Activated effector memory CD4-positive, alpha-beta T cell treated with Interleukin-2 at 50 U/mL for 16 hours (primary cell): ENCODE measurements at places on chromosomes 1 and 21.

DNA sequence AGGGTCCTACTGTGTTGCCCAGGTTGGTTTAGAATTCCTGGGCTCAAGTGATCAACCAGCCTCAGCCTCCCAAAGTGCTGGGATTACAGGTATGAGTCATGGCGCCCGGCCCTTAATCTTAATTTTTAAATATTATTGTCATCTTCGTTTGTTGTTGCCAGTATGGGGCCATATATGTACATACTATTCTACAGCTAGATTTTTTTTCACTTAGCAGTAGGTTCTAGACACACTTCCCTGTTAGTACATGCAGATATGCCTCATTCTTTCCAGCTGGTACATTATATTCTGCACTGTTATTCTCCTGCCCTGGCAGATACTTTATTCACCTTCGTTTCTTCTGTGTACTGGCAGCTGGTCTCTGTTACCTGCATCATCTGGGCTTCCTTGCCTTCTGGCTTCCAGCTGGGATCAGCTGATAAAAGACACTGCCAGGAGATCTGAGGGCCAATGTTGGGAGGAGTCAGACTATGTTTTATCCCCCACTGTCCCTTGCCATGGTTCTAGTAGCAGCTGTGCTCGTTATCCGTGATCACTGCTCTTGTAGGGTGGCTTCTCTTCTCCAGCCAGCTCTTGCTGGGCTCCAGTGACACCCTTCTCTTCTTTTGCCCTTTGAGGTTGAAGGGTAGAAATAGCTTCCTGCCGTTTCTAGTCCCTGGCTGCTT lies 24.7 kb downstream of the ST3GAL3 start:
- DNase-seq, result no peak

DNA sequence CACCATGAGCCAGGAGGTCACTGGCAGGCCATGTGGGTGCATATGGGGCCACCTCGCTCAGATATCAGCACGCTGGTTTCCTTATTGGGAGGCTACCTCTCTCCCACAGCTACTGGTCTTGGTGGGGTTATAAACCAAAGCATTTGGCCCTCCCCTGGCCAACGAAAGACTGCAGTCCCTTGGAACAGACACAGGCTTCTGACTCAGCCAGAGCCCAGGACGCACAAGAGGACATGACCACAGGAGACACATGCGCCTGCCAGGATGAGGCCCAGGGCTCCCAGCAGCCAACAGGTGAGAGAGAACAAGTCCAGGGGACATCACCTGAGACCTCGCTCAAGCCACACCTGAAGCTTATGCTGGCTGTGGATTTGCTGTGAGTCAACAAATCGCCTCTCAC lies 13.8 kb downstream of the NPHP4 start:
- no peak for DNase-seq

DNA sequence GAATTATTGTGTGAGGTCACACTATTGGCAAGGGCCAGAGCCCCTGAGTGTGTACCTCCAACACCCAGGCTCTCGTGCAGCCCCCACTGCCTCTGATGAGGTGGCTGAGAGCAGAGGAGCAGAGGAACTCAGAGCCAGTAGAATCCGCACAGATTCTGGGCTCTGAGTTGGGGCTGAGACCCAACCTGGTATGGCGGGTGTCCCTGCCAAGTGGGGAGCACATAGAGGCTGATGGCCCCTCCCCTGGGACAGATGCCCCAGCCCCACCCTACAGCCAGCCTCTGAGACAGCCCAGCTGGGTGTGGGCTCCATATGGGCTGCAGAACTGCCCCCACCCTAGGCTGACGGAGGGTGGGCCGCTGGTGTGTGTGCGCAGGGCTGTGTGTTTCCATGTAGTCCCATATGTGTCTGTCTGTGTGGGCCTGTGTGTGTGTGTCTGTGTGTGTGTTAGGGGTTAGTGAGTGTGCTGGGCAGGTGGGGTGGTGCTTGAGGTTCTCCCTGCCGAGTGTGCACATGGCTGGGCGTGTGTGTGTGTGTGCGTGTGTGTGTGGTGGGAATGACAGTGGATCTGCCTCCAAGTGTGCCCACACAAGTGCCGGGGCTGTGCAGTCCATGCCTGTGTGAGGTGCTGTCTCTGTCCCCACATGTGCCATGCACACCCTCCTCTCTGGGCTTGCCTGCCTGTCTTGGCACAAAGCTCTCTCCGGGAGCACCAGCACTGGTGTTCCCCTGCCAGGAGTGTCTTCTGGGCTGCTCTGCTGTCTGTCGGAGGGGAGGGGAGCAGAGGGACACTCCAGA lies 24.4 kb downstream of the FOXO6 start:
- no peak for DNase-seq

DNA sequence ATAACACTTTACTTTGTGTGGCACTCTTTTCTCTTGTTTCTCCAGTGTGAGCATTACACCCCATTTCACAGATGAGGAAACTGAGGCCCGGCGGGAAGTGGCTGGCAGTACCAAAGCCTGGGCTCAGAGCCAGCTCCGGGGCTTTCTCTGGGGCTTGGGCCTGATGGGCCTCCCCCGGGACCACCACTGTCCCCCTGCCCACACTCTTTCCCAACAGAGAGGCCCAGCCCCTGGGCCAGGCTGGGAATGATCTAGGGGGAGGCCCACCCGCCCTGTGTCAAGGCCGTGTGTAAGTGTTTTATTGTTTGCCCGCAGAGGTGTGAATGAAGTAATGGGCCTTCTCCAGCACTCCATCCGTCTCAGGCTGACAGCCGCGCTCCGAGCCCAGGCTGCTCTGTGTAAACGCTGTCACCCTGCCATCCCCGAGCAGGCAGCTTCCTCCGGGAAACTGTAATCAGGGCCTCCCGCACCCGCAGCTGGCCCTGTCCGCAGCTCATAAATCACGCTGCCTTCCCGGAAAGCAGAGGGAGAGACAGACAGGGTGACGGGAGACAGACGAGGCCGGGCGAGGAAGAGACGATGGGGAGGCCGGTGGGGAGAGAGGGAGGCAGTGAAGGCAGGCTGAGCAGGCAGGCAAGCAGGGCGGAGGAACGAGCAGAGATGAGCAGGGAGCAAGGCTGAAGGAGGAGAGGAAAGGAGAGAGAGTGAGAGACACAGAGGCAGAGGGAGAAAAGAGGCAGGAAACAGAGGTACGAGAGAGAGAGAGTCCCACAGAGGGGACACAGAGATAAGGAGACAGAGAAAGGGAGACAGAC lies 109.7 kb upstream of the ZBTB40 start:
- DNase-seq, result no peak

DNA sequence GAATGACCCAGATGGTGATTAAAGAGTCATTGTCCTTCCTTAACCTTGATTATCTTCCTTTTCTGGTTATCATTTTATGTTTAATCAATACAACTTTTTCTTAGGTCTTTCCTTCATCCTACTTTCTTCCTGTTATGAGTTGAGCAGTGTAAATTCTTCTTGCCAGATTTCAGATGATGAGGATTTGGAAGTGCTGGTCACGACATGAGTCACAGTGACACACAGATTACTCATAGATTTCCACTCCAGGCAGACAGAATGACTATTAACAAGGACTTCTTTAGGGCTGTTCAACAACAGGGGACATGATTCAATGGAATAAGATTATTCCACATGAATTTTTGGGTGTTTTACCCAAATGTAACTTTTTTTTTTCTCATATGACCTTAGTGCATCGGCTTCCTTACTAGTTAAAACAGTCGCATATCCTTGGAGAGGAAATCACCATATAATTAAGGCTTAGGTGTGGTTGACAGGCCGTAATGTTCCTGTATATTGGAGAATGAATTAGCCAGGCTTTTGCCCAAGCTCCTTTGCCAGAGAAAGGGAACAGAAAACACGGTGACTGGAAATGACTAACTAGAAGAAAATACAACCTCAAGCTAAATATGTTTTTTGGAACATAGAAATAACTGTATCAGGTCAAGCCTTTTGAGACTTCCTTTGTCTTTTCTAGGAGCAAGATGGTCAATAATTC lies 44.2 kb downstream of the PRRX1 start:
- no peak for DNase-seq

DNA sequence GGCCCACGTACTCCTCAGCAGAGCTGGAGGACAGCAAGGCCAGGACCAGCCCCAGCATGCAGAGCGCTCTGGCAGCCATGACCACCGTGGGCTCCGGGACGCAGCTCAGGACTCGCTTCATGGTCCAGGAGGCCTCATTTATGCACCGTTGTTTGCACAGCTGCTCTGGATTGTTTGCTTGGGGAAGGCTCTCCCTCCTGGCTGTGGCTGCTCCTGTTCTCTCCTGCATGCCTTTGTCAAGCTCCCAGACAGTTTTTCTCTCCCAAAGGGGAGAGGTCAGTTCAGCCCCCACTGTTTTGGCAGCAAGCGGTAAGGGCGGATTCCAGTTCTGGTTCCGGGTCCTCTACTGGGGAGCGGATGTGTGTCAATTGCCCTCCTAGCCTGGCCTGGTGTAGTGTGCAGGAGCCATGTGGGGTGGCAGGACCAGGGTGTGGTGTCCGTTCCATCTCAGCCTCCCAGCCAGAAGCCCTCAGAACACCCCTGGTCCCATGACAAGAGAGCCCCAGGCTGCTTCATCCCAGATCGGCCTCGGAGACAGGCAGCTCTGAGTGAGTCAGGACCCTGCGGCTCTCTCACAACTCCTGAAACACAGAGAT lies at the start of gene TFF3:
Gene TFF3 (minus strand): TSS at position 114 of the 596 bp plus-strand sequence. CDS start 35 bp downstream, at position 79.
- DNase-seq, result no peak

DNA sequence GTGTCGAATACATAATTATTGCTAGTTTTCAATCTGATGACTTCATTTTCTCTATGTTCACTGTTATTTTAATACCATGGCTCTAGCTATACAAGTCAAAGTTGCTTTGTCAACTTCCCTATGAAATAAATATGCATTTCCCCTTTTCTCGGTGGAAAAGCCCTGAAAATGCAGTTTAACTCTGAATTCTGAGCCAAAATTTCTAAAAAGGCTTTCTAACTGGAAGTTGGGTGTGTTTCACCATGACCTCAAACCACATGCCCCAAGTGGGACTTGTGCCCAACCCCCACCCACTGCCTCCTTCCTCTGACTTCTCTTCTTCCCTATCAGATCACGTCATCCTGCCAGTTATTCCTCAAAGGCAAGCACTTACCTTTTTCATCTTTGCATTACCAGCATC lies 8.9 kb downstream of the MKNK1 start:
- no peak for DNase-seq

DNA sequence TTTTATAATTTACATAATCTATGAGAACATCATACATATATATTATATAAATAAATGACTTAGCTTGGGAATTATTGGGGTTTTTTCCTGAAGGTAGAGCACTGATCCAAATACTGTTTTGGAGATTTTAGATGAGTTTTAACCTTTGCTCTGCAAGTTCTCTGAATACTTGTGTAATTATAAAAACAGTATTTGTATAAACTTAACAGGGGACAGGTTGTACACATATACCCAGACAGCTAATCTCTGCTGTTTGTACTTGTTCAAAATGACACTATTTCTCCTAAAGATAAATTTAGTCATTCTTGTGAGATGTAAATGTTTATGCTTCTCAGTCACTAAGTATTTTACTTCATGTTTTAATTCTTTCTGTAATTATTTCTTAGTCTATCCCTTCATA lies 8.7 kb downstream of the AGL start:
- no peak for DNase-seq

- DNase-seq, result no peak
These were observed 272.2 kb downstream of the TNR start for GRCh38 chr1:175471039-175471800.

- DNase-seq, result no peak
These were observed 16.0 kb downstream of the VANGL2 start for GRCh38 chr1:160416369-160416768.

GRCh38 chr1:938088-938683 lies 14.5 kb downstream of the SAMD11 start:
- no peak for DNase-seq

GRCh38 chr1:236657398-236657797 lies 28.9 kb upstream of the ACTN2 start:
- DNase-seq, result no peak

- DNase-seq, result no peak
These were observed 15.1 kb downstream of the SH2D2A start for GRCh38 chr1:156801409-156802121.

DNA sequence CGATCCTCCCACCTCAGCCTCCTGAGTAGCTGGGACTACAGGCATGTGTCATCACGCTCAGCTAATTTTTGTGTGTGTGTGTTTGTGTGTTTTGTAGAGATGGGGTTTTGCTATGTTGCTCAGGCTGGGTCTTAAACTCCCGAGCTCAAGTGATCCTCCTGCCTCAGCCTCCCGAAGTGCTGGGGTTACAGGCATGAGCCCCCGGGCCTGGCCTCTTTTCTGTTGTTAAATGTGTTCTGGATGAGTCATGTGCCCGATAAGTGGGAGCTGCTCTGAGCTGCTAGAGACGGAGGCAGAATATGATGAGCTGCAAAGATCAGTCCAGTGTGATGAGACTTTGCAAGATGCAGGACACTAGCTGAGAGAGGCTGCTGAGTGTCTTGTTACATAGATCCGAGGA lies 75.5 kb downstream of the VPS13D start:
- no peak for DNase-seq

- no peak for DNase-seq
These were observed 163.4 kb upstream of the C1orf174 start for GRCh38 chr1:4063516-4063915.

DNA sequence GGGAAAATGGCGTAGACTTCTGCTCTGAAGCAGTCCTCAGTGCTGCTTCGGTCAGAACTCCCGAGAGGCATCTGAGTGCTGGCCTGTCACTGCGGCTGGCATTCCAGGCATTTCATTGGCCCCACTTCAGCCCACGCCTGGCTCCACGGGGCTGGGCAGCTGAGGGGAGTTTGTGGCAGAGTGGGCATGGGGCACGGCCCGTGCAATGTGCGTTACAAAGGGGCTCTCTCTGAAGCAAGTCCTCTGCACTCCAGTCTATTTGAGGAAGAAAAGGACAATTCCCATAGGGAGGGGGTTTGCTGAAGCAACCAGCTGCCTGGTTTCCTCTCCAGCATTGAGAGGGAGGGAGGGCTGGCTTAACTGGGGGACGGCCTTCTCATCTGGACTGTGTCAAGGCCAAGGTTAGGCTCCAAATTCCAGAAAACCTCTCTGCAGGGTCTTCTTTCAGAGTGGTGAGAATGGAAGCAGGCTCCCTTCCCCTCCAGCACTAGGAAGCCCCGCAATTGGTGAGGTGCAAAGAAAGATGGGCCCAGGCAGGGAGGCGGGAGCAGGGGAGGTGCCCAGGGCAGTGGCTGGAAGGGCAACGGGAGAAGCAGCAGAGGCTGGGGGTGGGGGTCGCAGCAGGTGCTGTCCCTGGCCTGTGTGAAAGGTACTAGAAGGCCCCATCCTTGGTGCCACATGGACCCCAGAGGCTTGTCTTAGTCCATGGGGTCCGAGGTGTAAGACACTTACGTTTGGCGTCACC lies 21.1 kb upstream of the GPR157 start:
- DNase-seq, result no peak

GRCh38 chr1:85372683-85373377 lies 92.1 kb downstream of the DDAH1 start:
- DNase-seq, result no peak

DNA sequence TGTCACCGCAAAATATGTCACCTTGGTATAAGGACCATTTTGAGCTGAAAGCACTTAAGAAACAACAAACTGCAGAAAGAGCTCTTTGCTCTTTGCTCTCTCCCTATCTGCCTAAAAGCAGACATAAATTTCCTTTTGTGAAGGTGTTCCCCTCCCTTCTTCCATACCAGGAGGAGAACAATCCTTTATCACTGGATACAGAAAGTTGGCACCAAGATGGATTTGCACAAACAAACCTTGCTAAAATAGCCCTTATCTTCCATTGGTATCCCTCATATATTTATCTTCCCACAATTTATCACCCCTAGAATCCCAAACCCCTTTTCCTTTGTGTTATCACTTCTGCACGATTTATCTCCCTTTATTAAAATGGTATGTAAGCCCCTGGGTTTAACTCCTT lies 51.4 kb downstream of the DPYD start:
- DNase-seq, result no peak

GRCh38 chr1:159746666-159747065 lies 32.3 kb upstream of the CRP start:
- DNase-seq, result no peak

- DNase-seq, result no peak
These were observed 33.4 kb downstream of the KIAA1614 start for GRCh38 chr1:180946056-180946455.
